ENCODE measurements at places on chromosomes 1 and 21.

- DNase-seq, result peak; percentile 17
Observed at GRCh38 chr1:86429122-86429725, 5.3 kb downstream of the CLCA2 start.

DNA sequence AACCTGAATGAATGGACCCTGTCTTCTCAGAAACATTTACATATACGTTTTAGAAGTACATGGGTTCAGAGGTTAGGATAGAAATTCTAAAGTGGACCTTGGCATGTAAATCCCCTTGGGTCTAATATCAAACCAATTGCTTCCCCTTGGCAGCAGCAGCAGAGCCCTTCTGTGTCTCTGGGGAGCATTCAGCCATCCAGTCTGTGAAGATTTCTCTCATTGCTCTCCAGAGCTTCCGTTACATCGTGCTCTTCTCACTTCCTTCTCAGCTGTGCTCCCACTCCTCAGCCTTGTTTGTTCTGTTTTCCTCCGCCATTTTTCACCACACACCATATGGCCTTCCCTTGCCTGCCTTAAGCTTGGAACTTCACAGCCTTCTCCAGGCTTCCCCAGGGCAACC, 61.5 kb upstream of the ATP1B1 start:
- no peak for DNase-seq

DNA sequence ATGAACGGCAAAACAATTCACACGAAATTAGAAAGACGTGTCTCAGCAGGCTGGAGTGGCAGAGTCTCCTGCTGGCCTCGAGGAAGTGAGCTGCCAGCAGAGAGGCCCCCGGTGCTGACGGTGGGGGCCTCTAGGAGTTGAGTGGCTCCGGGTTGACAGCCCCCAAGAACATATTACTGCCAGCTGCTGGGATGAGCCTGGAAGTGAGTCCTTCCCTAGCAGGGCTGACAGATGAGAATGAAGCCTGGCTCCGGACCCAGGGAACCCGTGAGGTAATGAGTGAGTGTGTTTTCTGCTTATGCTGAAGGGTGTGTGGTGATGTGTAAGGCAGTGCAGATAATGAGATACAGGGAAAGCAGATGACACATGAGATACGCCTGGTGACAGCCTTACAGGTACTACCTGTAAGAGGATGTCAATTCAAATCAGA, 23.5 kb upstream of the LRRC47 start:
- DNase-seq, result no peak

DNA sequence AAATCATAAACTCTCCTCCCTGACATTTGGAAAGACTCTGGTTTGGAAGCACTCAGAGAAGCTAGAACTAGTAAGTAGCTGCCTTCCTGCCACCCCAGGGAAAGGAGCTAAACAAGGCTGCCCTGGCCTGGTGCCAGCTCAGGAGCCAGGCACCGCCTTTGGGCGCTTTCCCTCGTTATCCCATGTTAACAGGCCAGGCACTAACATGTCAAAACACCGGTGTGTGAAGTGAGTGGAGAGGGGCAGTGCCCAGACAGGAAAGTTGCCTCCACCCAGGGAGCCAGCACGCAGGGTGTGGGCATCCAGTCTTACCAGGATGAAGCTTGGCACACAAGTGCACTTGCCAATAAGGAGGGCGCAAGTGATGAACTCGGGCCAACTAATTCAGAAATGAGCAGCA, 346.8 kb downstream of the RRAGC start:
- no peak for DNase-seq

GRCh38 chr1:232306269-232306961, 323.5 kb downstream of the SIPA1L2 start:
- DNase-seq, result peak; percentile 10

GRCh38 chr1:31837451-31838158, 21.8 kb upstream of the SPOCD1 start:
- no peak for DNase-seq

Measured in iris pigment epithelial cell (primary cell).